ENCODE measurements at places on chromosomes 1 and 21.
A peak's percentile ranks its signal among the peaks of the same experiment; 100 is the strongest.

- no peak for DNase-seq
Observed at GRCh38 chr1:237789619-237790018, 101.1 kb downstream of the ZP4 start.

DNA sequence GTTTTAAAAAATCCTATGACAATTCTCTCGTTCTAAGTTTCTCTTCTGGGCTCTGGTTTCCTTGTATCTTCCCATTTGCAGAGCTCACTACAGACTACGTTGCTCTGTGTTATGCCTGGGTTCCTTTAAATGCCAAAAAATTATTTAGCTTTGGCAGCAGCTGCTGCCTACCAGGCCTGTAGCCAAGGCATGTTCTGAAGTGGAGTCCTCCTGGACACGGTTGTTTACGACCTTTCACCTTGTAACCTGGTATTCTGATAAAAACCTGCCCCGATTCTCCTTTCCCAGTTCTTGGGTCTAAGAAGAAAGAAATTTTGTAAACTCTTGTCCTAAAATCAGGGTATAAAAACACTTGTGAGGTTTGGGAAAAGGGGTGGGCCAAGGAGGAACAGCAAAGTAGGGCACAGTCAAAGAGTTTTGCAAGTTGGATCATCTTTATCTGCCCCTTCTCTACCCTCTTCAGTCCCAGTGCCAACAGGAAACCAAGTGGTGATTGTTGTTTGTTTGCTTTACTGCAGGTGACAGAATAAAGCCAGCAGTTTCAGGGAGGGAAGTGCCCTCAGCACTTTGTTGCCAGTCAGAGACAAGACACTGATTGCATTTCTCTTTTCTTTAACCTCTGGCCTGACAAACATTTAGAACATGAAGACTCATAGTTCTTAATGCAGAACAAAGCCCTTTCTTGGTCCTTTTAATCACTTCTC, 3.1 kb upstream of the TXNIP start:
- DNase-seq, result peak; percentile 74

DNA sequence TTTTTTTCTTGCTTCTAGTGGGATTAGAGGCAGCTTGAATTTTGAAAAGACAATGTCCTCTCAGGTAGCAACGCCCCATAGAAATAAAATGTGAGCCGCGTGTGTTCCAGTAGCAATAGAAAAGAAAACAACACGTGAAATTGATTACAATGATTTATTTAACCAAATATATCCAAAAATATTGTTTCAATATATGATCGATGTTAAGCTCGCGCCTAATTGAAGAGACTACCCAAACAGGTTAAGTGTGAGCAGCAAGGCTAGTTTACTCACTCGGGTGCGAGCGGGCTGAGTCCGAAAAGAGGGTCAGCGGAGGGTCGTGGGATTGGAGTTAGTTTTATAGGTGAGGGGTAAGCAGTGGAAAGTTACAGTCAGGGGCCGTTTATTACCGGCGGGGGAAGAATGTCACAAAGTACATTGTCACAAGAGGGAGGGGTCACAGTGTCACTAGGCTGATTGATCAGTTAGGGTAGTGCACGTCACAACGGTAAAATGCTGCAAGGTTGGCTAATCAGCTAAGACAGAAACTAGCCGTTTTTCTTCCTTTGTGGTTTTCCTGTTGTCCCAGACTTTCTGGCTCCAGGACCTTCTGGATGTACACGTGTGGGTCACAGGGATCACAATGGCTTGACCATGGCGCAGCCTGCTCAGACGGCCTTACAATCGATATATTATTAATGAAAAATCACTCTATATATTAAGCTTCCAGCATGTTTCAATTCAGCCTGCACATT, 697 bp upstream of the ZNF670 start:
- DNase-seq, result no peak

- no peak for DNase-seq
Observed at GRCh38 chr1:234106032-234106431, 201.6 kb downstream of the SLC35F3 start.

DNA sequence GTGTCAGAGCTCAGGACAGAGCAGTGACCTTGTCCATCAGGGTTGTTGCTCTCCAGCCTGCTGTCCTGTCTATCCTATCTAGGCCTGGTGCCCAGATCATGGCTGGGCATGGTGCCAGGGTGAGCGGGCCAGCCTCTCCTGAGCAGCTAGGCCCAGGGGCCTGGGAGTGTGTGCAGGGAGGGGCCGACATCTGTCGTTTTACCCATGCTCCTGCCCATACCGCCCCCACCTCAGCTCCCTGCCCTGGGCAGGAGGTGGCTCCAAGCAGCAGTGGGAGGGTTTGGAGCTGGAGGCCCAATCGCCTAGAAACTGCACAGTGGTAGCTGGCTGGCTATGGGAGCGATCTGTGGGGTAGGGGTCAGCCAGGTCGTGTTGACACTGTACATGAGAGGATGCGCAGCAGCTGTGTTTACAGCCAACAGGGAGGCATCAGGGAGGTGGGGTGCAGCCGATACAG, 6.5 kb downstream of the INSRR start:
- peak; percentile 99 for DNase-seq

GRCh38 chr1:54390655-54391054, 15.5 kb downstream of the SSBP3 start:
- no peak for DNase-seq

- no peak for DNase-seq
Observed at GRCh38 chr1:154860156-154860870, 9.8 kb downstream of the KCNN3 start.

- DNase-seq, result no peak
Observed at GRCh38 chr1:69494221-69494620, 73.5 kb upstream of the LRRC7 start.

DNA sequence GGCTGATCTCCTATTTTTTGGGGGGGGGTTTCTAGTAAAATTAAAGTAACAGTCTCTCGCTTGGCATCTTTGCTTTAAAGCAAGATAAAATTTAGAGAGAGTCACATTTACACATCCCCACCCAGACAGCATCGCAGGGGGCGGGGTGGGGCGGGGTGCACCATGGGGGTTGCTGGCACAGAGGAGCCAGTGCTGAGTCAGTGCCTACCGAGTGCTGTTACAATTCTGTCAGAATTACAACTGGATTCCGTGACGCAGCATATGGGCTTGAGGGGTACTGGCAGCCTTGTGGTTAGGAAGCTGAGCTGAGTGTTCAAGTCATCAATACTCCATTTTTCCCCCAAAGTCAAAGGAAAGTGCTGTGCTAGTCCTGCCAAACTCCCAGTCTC, 175.9 kb downstream of the PRDM16 start:
- DNase-seq, result no peak

DNA sequence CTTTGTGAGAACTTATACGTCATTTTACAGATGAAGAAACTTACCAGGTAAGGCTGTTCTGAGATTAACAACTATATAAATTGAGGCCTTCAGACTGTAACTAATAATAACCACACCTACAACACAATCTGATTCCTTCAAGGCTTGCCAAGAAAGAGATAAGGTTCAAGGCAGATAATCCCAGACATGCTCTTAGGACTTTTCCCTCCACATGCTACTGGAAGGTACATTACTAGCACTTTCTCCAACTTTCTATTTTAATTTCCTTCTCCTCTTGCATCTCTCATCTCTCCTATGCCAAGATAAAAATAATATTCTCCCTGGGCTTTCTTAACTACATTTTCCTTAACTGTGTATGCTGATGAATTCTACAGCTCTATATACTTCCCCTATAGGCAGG, 18.9 kb upstream of the NRAS start:
- no peak for DNase-seq

GRCh38 chr1:113975211-113975895, 3.9 kb upstream of the OLFML3 start:
- DNase-seq, result no peak

DNA sequence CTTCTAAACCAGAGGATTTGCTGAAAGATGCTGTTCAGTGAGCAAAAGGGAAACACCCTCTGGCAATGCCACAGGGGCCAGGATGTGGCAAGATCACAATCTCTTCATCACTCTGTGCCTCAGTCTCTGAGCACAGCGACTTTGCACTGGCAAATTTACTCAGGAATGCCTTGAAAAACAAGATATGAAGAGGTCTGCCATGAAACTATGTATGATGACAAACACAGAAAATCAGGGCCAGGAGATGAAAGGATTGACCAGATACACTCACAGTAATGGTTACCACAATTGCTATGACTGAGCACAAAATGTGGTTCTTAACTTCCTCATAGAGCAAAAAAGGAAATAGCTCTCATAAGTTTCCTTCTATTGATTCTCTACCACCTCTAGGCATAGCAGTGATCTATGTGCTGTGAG, 5.8 kb downstream of the TTC13 start:
- DNase-seq, result no peak

- DNase-seq, result no peak
Observed at GRCh38 chr21:35219291-35219690, 170.2 kb upstream of the RUNX1 start.

DNA sequence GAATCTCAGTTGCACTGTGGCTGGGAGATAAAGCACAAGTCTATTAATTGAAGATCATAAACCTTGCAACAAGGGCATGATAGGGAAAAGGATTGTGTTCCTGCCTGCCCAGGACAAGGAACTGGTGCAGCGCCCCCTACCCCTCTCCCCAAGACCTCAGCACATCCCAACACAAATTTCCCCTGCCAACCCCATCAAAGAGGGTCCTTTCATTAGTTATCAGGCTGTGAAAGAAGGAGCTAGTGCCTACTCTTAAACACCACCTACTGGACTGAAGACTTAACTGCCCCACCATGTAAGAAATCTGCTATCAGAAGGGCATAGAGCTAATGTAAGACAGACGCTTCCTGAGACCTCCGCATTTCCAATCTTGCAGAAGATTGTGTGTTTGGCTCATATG, 372.6 kb downstream of the AGBL4 start:
- no peak for DNase-seq

DNA sequence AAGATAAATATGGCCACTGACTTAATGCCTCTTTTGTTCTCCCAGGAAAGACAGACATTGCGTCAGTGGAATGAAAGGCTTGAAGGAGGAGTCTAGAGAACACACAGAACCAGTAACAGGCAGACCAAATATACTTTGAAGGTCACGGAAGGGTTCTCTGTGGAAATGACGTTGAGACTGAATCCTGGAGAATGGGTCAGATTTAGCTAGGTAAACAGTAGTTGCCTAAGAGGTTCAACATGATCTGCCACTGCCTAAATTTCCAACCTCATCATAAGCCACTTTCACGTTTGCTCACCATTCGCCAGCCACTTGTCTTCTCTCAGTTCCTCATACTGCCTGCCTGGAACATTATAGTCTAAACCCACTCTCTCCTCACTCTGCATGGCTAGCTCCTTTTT, 20.5 kb downstream of the PLA2G4A start:
- DNase-seq, result peak; percentile 24

DNA sequence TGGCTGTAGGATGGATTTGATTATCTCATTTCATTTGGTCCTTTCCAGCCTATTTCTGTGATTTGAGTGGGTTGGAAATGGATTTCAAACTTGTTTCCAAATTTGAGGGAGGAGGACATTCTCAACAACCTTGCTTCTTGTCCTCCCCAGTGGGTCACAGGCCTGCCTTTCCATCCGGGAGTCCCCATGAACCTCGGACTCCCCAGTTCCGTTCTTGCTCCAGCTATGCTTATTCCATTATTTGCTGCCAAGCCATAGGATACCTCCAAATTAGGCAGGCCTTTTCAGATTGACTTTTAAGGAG, 97.8 kb downstream of the DUSP10 start:
- DNase-seq, result no peak

- DNase-seq, result no peak
Observed at GRCh38 chr1:64942118-64942517, 24.2 kb downstream of the JAK1 start.

- no peak for DNase-seq
Observed at GRCh38 chr1:227191607-227192006, 126.7 kb downstream of the CDC42BPA start.

GRCh38 chr1:47410068-47410455, 6.0 kb upstream of the FOXE3 start:
- DNase-seq, result no peak

- DNase-seq, result no peak
Observed at GRCh38 chr1:93815366-93816110, 63.5 kb downstream of the DNTTIP2 start.

- peak; percentile 49 for DNase-seq
Observed at GRCh38 chr1:220235462-220235861, 36.8 kb downstream of the RAB3GAP2 start.

GRCh38 chr1:73066866-73067265, 784.5 kb upstream of the NEGR1 start:
- no peak for DNase-seq

DNA sequence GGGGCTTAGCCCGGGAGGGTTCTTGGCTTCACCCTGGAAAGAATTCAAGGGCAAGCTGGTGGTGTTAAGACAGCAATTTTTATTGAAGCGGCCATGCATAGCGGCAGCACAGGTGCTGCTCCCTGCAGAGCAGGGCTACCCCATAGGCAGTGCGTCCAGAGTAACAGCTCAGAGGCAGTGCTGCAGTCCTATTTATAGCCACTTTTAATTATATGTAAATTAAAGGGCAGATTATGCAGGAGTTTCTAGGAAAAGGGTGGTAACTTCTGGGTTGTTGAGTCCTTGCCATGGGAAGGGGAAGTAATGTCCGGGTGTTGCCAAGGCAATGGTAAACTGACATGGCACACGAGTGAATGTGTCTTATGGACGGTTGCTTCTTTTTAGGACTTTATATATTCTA, 57.0 kb downstream of the VPS26C start:
- no peak for DNase-seq

- DNase-seq, result no peak
Observed at GRCh38 chr1:116373431-116374352, 648 bp downstream of the ATP1A1 start.

DNA sequence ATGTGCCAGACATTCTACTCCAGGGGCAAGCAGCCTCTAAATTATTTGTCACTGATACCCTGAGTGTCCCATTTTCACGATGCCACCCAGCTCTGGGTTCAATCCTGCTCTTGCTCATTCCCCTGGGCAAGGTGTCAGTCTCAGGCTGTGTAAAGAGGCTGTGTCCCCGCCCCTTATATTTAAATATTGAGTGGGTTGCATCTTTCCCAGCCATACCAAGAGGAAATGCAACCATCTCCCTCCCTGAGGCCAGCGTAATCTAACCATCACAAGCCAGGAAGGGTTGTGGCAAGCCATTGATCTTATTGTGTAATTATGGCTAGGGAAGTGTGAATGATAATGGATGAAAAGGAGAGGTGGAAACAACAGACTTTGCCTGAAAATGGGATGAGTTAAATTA, 54.7 kb upstream of the CLDN14 start:
- DNase-seq, result no peak

- no peak for DNase-seq
Observed at GRCh38 chr1:231800108-231800507, 173.5 kb downstream of the DISC1 start.

- no peak for DNase-seq
Observed at GRCh38 chr1:80657707-80658106, 1143.0 kb upstream of the ADGRL2 start.

DNA sequence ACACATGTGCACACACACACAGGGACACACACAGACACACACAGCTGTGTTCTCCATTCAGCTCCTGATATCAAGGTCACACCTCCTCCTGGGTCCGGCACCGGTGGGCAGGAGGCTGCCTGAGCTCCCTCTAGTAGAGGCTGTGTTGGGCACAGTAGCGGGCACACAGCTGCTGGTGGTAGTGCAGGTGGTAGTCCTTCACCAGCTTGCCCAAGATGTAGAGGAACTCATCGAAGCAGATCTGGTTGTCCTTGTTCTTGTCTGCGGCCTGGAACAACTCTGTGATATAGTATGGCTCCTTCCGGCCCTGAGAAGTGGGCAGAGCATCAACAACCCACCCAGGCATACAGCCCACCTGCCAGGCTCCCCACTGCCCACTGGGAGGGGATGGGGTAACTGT, 5.6 kb upstream of the S100A8 start:
- no peak for DNase-seq

GRCh38 chr1:121538943-121539575, 354.3 kb downstream of the SRGAP2C start:
- no peak for DNase-seq
